ENCODE measurements at places on chromosomes 5 and 9. TPM values are rescaled to one million over a fixed set of nuclear protein-coding genes. Genes with fewer than 3 reads are reported as not detected.

Gene JAKMIP2
- 5.0 TPM for total RNA-seq

Gene SPINK6
- not detected for total RNA-seq

Gene TMEM232
- total RNA-seq: 7.1 TPM

DNA sequence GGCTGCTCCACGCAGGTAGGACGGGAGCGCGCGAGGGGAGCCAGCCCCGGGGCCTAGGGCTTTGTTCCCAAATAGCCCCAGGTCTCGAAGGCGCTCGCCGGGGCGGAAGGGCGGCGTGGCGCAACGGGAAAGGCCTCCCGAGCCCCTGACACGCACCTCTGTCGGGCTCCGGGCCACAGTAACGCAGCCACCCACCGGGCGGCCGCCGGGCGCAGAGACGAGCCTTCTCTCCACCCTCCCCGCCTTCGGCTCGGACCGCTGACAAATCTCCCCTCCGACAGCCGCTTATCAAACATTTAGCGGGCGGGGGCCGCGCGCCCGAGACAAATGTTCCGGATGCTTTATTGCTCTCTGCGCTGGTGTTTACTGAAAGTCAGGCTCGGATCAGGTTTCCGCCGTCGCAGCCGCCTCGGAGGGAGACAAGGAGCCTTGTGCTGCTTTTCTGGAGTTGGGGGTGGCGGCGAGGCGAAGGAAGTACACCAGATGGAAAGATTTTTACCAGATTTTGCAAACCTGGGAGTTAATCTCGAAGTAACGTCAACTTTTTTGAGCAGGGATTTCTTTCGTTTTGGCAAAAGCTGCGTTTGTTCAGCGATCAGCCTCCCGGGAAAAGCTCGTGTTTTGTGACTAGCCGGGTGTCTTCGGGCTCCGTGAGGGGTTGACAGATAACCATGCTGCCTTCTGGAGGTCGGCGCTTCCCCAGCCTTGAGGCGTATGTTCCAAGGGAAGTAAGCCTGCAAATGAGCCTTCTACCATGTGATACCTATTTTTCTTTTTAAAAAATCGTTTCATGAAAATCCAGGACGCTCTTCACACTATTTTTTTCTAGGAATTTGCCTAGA lies 950 bp downstream of the RGMB start:
- H3K4me1 ChIP-seq: peaks cover 34% of the 10 kb centered on the region
- DNase-seq: peak; percentile 55
- H3K27ac ChIP-seq: peak overlapping the region; percentile 98
- H3K27me3 ChIP-seq: no peaks in the 10 kb centered on the region
- H3K4me3 ChIP-seq: peak overlapping the region; percentile 91
- H3K36me3 ChIP-seq: peaks cover under 1% of the 10 kb centered on the region

- DNase-seq: no peak
- H3K4me3 ChIP-seq: no peak overlapping the region
- H3K4me1 ChIP-seq: no peaks in the 10 kb centered on the region
- no peaks in the 10 kb centered on the region for H3K36me3 ChIP-seq
- H3K27ac ChIP-seq: no peak overlapping the region
Observed at GRCh38 chr9:83544002-83544698, 5.9 kb upstream of the FRMD3 start.

- H3K4me1 ChIP-seq: no peaks in the 10 kb centered on the region
- no peak for DNase-seq
- H3K4me3 ChIP-seq: no peak overlapping the region
- H3K27me3 ChIP-seq: no peaks in the 10 kb centered on the region
Observed at GRCh38 chr9:126991183-126991582, 76.6 kb downstream of the RALGPS1 start.

- peaks cover 21% of the 10 kb centered on the region for H3K4me1 ChIP-seq
- no peaks in the 10 kb centered on the region for H3K36me3 ChIP-seq
- peaks cover 48% of the 10 kb centered on the region for H3K27me3 ChIP-seq
- DNase-seq: no peak
- peak overlapping the region; percentile 70 for H3K4me3 ChIP-seq
Observed at GRCh38 chr5:56479696-56480077, 246.6 kb upstream of the ANKRD55 start.

DNA sequence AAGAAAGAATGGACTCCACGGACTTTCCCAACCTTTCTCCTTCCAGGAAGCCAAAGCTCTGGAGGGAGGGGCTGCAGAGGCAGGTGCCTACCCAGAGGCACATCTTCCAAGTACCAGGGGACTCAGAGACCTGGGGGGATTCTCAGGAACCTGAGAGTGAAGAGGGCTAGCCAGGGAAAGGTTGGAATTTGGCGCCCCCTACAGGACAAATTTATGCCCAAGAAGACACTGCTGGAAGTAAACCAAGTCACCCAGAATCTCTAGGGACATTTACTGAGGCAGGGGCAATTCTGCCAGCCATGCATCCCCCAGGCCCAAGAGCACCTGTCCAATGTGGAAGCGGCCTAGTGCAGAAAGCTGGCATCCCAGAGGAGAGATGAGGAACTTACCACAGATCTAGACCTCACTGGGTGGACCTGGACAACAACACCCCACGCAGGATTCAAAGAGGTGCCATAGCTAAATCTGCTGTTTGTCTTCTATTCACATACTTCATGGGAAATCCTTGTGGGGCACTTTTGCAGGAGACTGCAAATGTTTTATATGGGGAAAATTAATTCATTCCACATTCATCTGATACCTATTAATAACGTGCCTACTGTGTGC lies 25.9 kb upstream of the IDNK start:
- H3K4me3 ChIP-seq: no peak overlapping the region
- DNase-seq: peak; percentile 36
- no peak overlapping the region for H3K27ac ChIP-seq
- peaks cover 7% of the 10 kb centered on the region for H3K27me3 ChIP-seq

GRCh38 chr9:70398145-70398556 lies 16.3 kb downstream of the KLF9 start:
- H3K4me1 ChIP-seq: no peaks in the 10 kb centered on the region
- H3K27ac ChIP-seq: no peak overlapping the region
- H3K36me3 ChIP-seq: no peaks in the 10 kb centered on the region

GRCh38 chr5:119468286-119468685 lies 16.0 kb downstream of the HSD17B4 start:
- no peaks in the 10 kb centered on the region for H3K27me3 ChIP-seq
- H3K36me3 ChIP-seq: peaks cover 63% of the 10 kb centered on the region
- no peak for DNase-seq
- H3K4me3 ChIP-seq: no peak overlapping the region
- no peaks in the 10 kb centered on the region for H3K4me1 ChIP-seq

DNA sequence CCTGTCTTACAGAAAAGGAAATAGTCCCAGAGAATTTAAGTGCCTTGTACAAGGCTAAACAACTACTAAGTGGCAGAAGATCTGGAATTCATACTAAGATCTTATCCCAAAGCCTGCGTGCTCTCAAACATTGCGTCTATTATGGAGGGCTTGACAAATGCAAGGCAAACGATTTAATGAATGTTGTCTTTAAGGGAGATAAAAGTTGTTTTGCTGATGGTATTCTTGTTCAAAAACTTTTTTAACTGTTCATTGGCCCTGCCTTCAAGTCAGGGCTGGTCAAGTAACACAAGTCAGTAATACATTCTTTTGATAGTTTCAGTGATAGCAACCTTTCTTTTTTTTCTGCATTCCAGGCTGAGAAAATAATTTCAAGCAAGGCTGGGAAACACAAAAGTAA lies 1.7 kb upstream of the SLC38A9 start:
- H3K36me3 ChIP-seq: peaks cover 2% of the 10 kb centered on the region
- H3K4me3 ChIP-seq: no peak overlapping the region
- H3K27ac ChIP-seq: no peak overlapping the region

All from progenitor cell of endocrine pancreas (in vitro differentiated cells).